ENCODE measurements at places on chromosomes 12 and 14.

DNA sequence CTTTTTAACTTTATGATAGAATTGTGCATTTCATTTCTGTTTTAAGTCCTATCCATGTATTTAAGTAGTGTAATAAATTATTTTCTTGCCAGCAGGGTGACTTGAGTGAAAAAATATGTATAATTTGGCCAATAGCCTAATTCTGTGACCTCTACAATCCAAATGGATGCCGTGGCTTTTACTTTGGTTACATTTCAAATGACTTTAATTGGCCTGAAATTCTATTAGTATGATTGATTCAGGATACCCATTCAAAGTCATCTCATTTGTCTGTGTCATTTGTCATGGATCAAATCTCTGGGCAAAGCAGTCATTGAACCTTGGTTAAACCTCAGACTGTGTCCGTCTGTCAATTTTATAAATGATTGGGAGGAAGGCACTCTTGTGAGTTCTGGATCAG is 29.6 kb downstream of the CRADD start:
- no peak for DNase-seq

DNA sequence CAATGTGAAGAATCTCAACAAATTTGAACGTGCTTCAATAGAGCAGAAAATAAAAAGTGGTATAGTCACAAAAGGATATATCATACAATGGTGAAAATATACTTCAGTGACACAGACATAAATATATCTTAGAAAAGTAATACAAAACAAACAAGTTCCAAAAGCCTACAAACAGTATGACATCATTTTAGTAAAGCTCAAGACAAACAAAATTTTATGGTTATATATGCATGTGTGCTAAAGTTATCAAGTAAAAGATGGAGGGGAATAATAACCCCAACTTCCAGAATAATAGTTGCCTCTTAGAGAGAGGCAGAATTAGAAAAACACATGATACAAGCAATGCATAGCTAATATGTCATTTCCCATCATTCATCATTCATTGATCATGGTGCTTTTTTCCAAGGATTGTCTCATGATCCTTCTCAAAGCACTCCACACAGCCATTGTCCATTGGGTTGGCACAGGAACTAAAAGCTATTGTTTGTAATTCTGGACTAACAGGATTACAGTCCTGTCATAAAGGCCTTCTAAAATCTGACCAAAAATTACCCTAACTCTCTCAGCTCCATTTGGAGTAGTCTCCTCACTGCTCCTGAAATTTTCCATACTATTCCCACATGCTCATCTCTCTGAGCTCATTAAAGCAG is 59.5 kb downstream of the IFNG-AS1 start:
- no peak for DNase-seq

- DNase-seq, result peak; percentile 93
These were observed at the start of gene EMP1 for GRCh38 chr12:13196130-13196921. TSS of gene EMP1 (plus strand) at chr12:13196726. CDS start at chr12:13211511, 14,785 bp downstream.

- DNase-seq, result peak; percentile 73
These were observed 1.6 kb downstream of the GSG1 start for GRCh38 chr12:13101821-13102375.

GRCh38 chr14:77212943-77213678 is 31.5 kb downstream of the TMEM63C start:
- no peak for DNase-seq

- DNase-seq, result no peak
These were observed 23.9 kb upstream of the TEX22 start for GRCh38 chr14:105374389-105374788.

GRCh38 chr12:19285793-19286448 is 153.4 kb upstream of the AEBP2 start:
- DNase-seq, result no peak

DNA sequence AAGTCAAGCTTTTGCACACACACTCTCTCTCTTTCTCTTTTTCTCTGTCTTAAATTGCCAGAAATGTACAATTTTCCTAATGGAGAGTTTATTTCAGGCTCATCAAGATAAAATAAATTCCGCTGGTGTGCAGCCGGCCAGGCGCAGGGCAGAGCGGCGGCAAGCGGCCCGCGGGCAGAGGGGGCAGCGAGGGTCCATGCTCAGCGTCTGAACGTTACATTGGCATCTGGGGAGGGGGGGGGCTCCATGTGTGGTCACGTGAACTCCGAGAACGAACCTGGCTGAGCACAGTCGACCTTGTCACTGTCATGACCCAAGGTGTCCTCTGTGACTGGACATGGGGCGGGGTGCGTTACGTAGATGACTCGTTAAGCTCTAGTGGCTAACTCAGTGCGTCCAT is 23.8 kb upstream of the FZD10 start:
- no peak for DNase-seq

- peak; percentile 55 for DNase-seq
These were observed 163.6 kb upstream of the PLEKHG7 start for GRCh38 chr12:92539110-92539749.

- peak; percentile 43 for DNase-seq
These were observed 991 bp downstream of the FBXL14 start for GRCh38 chr12:1593174-1594005.

GRCh38 chr14:73742520-73743238 is 28.5 kb upstream of the PNMA1 start:
- DNase-seq, result no peak

DNA sequence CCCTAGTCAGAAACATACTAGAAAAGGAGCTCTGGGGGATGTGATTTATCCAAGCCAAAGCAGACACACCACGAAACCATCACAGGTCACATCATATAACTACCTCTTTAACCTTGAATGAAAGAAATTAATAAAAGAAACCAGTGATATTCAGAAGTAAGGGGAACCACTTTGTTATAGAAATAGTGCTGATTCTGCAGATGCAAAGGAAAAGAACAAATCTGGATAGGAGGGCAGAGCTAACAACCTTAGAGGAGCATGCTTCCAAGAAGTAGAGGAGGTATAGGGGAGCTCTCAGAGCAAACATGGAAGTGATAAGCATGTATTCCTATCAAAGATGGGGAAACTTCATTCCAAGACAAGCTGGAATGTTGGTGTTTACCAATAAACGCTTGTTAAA is 117.0 kb upstream of the MDM1 start:
- DNase-seq, result no peak

DNA sequence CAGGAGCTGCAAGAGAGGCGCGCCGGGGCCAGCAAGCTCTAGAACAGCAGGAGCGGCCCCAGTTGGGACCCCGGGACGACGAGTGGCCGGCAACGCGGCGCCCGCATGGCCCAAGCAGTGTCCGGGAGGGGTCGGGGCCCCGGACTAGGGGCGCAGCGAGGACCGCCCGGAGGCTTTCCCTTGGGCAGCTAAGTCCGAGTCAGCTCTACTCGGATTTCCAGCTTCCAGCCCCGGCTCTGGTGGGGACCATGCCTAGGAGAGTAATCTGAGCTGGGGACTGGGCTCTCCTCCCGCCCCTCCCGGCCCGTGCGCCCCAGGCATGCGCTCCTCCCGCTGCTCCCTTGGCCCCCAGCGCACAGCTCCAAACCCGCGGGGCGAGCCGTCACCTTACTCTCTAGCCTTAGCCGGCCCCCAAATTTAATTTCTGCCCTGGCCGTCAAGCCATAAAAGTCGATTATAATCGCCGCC is 41.6 kb upstream of the CAPRIN2 start:
- no peak for DNase-seq

- no peak for DNase-seq
These were observed 218.3 kb downstream of the FOXN3 start for GRCh38 chr14:89198544-89199329.

GRCh38 chr12:1737652-1738286 is 46.9 kb downstream of the ADIPOR2 start:
- DNase-seq, result no peak

DNA sequence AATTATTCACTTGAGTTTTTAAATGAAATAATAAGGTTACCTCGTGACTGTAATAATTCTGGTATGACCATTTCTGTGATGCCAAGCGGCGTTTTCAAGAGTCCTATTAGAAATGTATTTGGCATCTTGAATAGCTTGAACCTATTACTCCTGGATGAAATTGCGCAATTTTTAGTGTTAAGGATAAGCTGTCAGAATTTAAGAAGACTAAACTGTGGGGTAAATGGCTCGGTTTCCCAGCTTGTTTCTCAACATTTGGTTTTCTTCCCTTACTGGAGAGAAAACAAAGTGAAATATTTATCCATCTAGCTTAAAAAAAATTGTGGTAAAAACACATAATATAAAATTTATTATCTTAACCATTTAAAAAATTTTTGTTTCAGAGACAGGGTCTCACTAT is 26.8 kb downstream of the PCNX1 start:
- DNase-seq, result no peak

GRCh38 chr12:33052141-33053051 is 155.8 kb upstream of the PKP2 start:
- no peak for DNase-seq

DNA sequence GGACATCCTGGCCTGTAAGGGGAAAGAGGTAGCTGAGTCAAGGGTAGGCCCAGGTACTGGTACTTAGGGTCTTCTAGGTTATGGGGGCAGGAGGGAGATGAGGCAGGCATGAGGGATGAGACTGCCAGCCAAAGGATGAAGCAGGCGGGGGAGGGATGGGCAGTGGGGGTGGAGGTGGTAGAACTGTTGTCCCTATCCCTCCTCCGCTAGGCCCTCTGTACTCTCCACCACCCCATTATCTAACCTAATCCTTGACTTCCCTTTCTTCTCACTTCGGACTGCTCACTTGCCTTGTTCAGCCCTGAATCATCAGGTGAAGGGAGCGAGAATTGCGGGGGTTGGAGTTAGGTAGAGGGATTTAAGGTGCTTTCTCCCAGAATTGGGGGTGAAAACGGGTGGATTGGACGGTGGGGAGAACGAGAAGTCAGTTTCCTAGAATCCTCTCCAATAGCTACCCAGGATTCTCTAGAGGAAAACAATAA is 562 bp downstream of the PAN2 start:
- no peak for DNase-seq

- DNase-seq, result no peak
These were observed 143.5 kb downstream of the SCARB1 start for GRCh38 chr12:124720004-124720680.

- DNase-seq, result peak; percentile 59
These were observed 10.2 kb upstream of the GOLGA5 start for GRCh38 chr14:92783813-92784431.

GRCh38 chr14:48876806-48877340 is 709.3 kb downstream of the RPS29 start:
- DNase-seq, result no peak

- no peak for DNase-seq
These were observed 188.6 kb downstream of the EGLN3 start for GRCh38 chr14:33762161-33762851.

GRCh38 chr12:131274061-131274460 is 320.4 kb downstream of the ADGRD1 start:
- no peak for DNase-seq

GRCh38 chr14:69073915-69074314 is 79.0 kb downstream of the DCAF5 start:
- no peak for DNase-seq

GRCh38 chr14:54782751-54783659 is 119.6 kb downstream of the GCH1 start:
- DNase-seq, result no peak

GRCh38 chr14:95361373-95362137 is 41.8 kb upstream of the CLMN start:
- peak; percentile 12 for DNase-seq

- no peak for DNase-seq
These were observed 91.0 kb upstream of the FOXN3 start for GRCh38 chr14:89507926-89508460.

DNA sequence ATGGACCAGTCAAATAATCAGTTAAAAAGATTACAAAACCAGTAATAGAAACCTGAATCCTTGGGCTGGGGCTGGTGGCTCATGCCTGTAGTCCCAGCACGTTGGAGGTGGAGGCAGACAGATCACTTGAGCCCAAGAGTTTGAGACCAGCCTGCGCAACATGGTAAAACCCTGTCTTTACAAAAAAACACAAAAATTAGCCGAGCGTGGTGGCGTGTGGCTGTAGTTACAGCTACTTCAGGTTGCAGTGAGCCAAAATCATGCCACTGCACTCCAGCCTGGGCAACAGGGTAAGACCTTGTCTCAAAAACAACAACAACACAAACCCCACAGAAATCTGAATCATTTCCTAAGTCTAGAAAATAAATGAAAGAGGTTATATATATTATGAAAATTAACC is 100.6 kb downstream of the HEATR5A start:
- no peak for DNase-seq

- DNase-seq, result no peak
These were observed 69.8 kb downstream of the ANO4 start for GRCh38 chr12:100864366-100864765.

- no peak for DNase-seq
These were observed 139.3 kb upstream of the LMNTD1 start for GRCh38 chr12:25692115-25693035.

DNA sequence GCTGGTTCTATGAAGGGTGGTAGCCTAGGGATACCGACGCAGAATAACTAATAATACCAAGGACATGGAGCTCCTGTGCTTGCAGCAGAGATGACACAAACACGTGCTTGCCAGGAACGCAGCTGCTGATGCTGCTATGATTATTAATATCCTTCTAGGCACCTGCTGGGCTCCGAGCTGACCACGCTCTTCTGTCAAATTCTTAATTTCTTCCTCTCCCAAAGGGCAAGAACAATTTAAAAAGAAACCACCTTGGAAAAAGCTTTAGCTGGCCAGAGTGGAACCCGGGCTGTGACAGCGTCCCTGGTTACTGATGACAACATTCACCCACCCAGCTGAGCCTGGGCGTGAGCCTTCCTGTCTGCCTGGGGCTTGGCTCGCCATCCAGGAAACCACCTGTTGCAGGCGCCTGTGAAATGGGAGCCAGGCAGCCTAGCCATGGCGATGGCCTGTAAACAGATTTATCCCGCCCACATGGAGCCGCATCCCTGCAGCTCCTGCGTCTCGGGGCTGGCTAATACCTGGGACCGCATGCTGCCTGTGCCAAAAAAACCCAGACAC is 28.8 kb downstream of the CLMN start:
- no peak for DNase-seq

DNA sequence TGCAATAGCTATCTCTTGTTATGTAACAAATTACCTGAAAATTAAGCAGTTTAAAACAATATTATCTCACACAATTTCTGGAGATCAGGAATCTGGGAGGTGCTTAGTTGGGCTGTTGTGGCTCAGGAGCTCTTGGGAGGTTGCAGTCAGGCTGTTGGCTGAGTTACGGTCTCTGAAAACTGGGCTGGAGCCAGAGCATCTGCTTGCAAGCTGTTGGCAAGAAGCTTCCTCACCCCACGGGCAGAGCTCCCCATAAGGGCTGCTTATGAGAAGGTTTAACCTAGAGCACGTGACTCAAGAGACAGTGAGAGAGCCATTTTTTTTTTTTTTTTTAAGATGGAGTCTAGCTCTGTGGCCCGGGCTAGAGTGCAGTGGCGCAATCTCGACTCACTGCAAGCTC is 346.8 kb downstream of the ATP23 start:
- DNase-seq, result no peak

DNA sequence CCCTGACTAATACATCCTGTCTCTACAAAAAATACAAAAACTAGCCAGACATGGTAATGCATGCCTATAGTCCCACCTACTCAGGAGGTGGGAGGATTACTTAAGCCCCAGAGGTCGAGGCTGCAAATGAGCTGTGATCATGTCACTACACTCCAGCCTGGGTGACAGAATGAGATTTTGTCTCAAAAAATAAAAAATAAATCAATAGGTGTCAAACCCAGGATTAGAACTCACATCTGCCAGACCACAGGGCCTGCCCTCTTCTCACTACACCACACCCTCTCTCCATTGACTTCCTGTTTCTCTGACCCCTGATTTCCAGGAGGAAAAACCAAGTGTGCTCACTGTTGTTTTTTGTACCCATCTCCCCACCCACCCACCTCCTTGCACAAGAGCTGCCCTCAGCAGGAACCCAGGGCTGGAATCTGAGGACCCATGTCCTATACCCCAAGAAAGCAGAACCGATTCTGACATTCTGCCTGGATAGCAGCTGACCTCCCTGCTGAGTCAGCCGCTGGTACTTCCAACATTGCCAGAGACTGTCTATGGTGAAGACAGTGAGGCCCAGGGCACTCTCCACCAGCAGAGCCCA is 6.2 kb downstream of the CMKLR1 start:
- DNase-seq, result peak; percentile 44

Data from CD4-positive, alpha-beta T cell treated with Interleukin-2 at 100 ng/mL for 4 hours (primary cell).